ENCODE measurements at places on chromosomes 6 and 20.
A peak's percentile ranks its signal among the peaks of the same experiment; 100 is the strongest.

DNA sequence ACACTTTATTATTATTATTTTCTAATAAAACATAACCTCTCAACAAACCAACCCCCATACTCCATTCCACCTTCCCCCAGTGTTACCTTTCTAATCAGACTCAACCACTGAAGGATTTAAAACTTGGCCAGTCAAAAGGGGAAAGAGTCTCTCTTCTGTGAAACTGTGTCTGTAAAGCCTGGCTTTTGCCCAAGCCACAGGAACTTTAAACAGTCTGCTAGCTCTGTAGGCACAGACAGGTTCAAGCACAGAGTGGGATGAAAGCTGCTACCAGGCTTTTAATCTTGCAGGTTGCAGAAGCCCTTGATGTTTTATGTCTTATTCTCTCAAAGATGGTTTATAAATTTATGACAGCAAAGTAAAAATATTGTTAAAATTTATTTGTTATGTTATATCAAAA is 585.7 kb downstream of the TENT5A start:
- no peak for DNase-seq
- H3K27ac ChIP-seq, result no peak overlapping the region
- H3K4me3 ChIP-seq, result no peak overlapping the region
- H3K4me1 ChIP-seq, result no peaks in the 10 kb centered on the region
- H3K36me3 ChIP-seq, result no peaks in the 10 kb centered on the region

GRCh38 chr20:41259309-41259708 is 58.2 kb downstream of the ZHX3 start:
- DNase-seq, result no peak
- no peak overlapping the region for H3K4me3 ChIP-seq
- H3K4me1 ChIP-seq, result no peaks in the 10 kb centered on the region
- no peaks in the 10 kb centered on the region for H3K27me3 ChIP-seq

DNA sequence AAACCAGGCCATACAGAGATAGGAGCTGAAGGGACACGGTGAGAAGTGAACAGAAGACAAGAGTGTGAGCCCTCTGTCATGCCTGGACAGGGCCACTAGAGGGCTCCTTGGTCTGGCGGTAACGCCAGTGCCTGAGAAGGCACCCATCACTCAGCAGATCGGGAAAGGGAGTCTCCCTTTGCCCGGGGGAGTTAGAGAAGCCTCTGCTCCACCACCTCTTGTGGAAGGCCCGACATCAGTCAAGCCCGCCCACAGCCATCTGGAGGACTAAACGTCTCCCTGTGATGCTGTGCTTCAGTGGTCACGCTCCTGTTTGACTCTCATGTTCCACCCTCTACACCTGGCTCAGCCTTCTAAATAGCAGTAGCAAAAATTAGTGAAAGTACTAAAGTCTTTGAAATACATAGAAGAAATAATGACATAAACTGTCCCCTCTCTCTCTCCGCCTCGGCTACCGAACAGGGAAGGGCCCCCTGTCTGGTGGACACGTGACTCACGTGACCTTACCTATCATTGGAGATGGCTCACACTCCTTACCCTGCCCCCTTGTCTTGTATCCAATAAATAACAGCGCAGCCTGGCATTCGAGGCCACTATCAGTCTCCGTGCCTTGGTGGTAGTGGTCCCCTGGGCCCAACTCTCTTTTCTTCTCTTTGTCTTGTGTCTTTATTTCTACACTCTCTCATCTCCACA is 66.7 kb downstream of the RPP21 start:
- no peak overlapping the region for H3K4me3 ChIP-seq
- H3K36me3 ChIP-seq, result no peaks in the 10 kb centered on the region
- no peak for DNase-seq
- H3K27ac ChIP-seq, result no peak overlapping the region
- H3K4me1 ChIP-seq, result no peaks in the 10 kb centered on the region

GRCh38 chr20:1435337-1435699 is 31.3 kb downstream of the NSFL1C start:
- no peaks in the 10 kb centered on the region for H3K36me3 ChIP-seq
- no peak for DNase-seq
- H3K27me3 ChIP-seq, result no peaks in the 10 kb centered on the region
- H3K27ac ChIP-seq, result no peak overlapping the region
- H3K4me1 ChIP-seq, result peaks cover 11% of the 10 kb centered on the region

- H3K4me3 ChIP-seq, result peak overlapping the region; percentile 90
- H3K4me1 ChIP-seq, result no peaks in the 10 kb centered on the region
- H3K36me3 ChIP-seq, result no peaks in the 10 kb centered on the region
- no peaks in the 10 kb centered on the region for H3K27me3 ChIP-seq
- H3K27ac ChIP-seq, result peak overlapping the region; percentile 82
- no peak for DNase-seq
These were observed 801 bp downstream of the FBXL4 start for GRCh38 chr6:98946879-98947410.

- H3K27me3 ChIP-seq, result no peaks in the 10 kb centered on the region
- DNase-seq, result no peak
- H3K36me3 ChIP-seq, result no peaks in the 10 kb centered on the region
- H3K4me3 ChIP-seq, result no peak overlapping the region
- H3K27ac ChIP-seq, result no peak overlapping the region
These were observed 28.3 kb downstream of the SLC2A4RG start for GRCh38 chr20:63767886-63768285.

DNA sequence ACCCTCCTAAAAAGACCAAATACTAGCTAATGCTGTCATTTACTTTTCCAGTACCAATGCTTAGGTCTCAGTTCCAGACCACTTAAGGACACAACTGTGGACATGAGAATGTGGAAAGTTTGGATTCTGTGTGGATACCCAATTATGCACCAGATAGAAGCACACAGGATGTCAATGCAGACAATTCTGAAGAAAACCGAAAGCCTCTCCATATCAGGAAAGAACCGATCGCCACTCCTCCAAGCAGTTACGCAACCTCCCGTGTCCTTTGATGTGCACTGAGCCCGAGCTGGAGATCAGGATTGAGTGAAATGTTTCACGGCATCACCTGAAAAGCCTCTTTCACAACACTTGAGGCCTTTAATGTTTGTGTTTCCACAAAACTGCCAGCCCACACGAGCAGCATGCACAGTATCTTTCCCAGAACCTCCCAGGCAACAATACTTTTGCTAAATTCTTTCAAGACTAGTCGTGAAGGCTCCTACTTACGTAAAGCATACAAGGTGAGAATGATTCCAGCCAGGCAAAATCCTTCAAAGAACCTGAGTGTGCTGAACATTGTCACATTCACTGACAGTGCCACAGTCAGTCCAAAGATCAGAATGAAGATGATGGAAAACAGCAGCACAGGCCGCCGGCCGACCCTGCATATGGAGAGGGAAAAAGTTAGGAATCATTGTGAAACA is 47.0 kb downstream of the SLC22A23 start:
- H3K27ac ChIP-seq, result no peak overlapping the region
- H3K36me3 ChIP-seq, result no peaks in the 10 kb centered on the region
- peaks cover 6% of the 10 kb centered on the region for H3K4me1 ChIP-seq
- no peaks in the 10 kb centered on the region for H3K27me3 ChIP-seq

DNA sequence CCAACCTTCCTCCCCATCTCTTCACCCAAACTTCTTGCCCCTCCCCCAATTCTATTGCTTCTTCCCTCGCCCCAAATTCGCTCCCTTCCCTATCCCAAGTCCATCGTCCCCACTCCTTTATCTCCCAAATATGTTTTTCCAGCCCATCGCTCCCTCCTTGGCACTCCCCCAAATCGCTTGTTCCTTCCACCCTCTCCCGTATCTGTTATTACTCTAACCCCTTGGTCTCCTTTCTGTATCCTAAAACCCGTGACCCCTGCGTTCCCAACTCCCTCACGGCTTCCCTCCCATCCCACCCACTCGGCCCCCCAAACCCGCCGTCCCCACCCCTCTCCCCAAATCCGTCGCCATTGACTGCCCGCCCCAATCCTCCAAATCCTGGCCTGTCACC is 584 bp downstream of the MTCH1 start:
- H3K27me3 ChIP-seq, result no peaks in the 10 kb centered on the region
- no peak for DNase-seq
- peaks cover 2% of the 10 kb centered on the region for H3K36me3 ChIP-seq
- H3K4me1 ChIP-seq, result peaks cover 9% of the 10 kb centered on the region
- H3K27ac ChIP-seq, result peak overlapping the region; percentile 90
- H3K4me3 ChIP-seq, result peak overlapping the region; percentile 93

DNA sequence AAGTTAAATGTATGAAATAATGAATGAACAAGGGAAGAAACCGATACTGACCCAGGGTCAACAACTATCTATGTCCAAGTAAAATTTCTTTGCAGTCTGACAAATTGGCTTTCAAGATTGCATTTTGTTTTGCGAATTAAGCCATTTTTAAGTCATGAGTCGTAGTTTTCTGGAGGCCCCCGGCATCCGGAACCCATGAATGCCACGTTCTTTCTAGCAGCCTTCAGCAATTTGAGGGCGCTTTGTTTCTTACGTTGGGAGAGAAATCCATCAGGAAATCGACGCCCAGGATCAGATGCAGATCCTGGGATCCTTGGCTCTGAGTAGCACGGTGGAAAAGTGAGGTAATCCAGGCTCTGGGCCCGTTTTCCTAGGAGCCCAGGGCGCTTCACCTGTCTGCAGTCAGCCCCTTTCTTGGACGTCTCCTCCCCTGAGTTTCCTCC is 309 bp upstream of the ABRACL start:
- peak overlapping the region; percentile 88 for H3K27ac ChIP-seq
- peaks cover 2% of the 10 kb centered on the region for H3K36me3 ChIP-seq

DNA sequence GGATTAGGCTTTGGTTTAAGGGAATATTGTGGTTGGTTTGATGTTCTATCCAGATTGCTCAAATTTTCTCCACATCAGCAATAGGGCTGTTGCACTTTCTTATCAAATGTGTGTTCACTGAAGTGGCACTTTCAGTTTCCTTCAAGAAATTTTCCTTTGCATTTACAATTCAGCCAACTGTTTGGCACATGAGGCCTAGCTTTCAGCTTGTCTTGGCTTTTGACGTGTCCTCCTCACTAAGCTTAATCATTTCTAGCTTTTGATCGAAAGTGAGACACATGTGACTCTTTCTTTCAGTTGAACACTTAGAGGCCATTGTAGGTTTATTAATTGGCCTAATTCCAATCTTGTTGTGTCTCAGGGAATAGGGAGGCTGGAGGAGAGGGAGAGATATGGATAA is 104.8 kb downstream of the FLRT3 start:
- H3K27ac ChIP-seq, result no peak overlapping the region
- no peaks in the 10 kb centered on the region for H3K36me3 ChIP-seq
- H3K27me3 ChIP-seq, result no peaks in the 10 kb centered on the region
- H3K4me3 ChIP-seq, result no peak overlapping the region

DNA sequence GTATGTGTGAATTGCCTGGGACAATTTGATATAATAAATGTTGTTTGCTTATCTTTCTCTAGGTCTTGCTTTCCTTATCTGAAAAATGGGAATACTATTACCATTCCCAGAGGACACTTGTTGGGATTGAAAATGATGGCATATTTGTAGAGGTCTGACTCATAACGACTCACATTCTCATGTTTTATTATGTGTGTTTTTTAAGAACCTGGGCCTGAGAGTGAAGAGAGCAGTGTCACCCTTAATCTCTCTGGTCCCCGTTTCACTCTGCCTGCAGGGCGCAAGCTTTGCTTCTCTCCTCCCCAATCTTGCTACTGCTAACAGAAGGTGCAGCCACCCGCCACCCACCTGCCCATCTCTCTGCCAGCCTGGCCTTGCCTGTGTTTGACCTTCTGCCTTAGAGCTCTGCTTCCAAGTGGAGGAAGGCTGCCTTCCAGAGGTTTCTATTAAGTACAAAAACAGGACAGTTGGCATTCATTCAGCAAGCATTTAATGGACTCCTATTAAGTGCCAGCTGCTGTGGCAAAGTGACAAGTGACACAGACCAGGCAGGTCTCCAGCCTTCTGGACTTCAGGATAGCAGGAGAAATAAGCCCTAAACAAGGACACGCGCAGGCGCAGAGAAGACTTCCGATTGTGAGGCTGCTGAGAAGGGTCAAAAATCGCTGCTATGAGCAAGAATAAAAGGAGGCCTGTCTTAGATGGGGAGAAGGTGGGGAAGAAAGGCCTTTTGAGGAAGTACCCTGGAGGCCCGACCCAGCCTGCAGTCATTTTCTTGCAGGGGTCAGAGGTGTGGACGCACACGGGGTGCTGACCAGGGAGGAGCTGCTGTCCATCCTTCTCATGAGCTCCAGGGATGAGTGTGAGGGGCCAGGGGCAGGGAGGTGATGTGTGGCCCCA is 112.5 kb downstream of the JPH2 start:
- DNase-seq, result no peak
- H3K4me1 ChIP-seq, result peaks cover 8% of the 10 kb centered on the region
- H3K4me3 ChIP-seq, result no peak overlapping the region
- H3K27me3 ChIP-seq, result no peaks in the 10 kb centered on the region
- no peak overlapping the region for H3K27ac ChIP-seq

- peaks cover 47% of the 10 kb centered on the region for H3K4me1 ChIP-seq
- H3K4me3 ChIP-seq, result no peak overlapping the region
- H3K27me3 ChIP-seq, result no peaks in the 10 kb centered on the region
These were observed 71.0 kb downstream of the SSR1 start for GRCh38 chr6:7241709-7242645.

GRCh38 chr6:15475261-15475660 is 187.6 kb downstream of the DTNBP1 start:
- no peak for DNase-seq
- H3K27ac ChIP-seq, result no peak overlapping the region
- no peak overlapping the region for H3K4me3 ChIP-seq
- H3K27me3 ChIP-seq, result no peaks in the 10 kb centered on the region
- H3K36me3 ChIP-seq, result peaks cover 22% of the 10 kb centered on the region

DNA sequence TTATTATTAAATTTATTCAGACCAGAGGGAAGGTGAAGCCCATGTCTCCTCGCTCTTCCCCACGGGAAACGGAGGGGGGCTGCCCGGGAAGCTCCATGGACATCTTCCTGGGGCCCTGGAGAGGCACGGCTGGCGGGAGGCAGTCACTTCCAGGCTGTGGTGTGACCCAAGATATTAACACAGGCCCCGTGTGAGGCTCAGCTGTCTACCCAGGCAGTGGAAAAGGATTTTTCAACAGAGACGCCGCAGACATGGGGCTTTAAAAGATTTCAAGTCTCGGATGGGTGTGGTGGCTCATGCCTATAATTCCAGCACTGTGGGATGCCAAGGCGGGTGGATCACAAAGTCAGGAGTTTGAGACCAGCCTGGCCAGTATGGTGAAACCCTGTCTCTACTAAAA is 117.9 kb downstream of the ERMARD start:
- no peaks in the 10 kb centered on the region for H3K27me3 ChIP-seq
- H3K36me3 ChIP-seq, result no peaks in the 10 kb centered on the region
- no peak overlapping the region for H3K27ac ChIP-seq
- H3K4me3 ChIP-seq, result no peak overlapping the region
- H3K4me1 ChIP-seq, result no peaks in the 10 kb centered on the region

DNA sequence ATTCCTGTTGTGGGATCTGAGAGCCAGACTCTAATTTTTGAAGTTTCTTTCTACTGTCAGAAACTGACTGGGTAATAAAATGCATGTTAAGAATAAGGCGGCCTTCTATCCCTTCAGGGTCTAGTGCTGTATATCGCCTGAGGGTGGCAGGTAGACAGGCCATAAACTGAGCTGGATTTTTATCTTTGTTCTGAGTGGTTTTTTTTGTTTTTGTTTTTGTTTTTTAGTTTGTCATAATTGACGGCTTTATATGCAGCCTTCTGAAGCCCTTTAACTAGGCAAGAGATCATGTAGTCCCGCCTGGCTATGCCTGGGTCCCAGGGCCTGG is 747.7 kb upstream of the ADGRB3 start:
- H3K27me3 ChIP-seq, result no peaks in the 10 kb centered on the region
- H3K36me3 ChIP-seq, result no peaks in the 10 kb centered on the region
- no peaks in the 10 kb centered on the region for H3K4me1 ChIP-seq
- H3K4me3 ChIP-seq, result no peak overlapping the region

- peaks cover 51% of the 10 kb centered on the region for H3K27me3 ChIP-seq
- H3K36me3 ChIP-seq, result no peaks in the 10 kb centered on the region
- peaks cover 4% of the 10 kb centered on the region for H3K4me1 ChIP-seq
- no peak for DNase-seq
These were observed 40.5 kb upstream of the OSTM1 start for GRCh38 chr6:108114841-108115597.

- H3K27ac ChIP-seq, result no peak overlapping the region
- DNase-seq, result no peak
- H3K36me3 ChIP-seq, result no peaks in the 10 kb centered on the region
- no peaks in the 10 kb centered on the region for H3K27me3 ChIP-seq
- no peak overlapping the region for H3K4me3 ChIP-seq
These were observed 9.9 kb upstream of the FAM50B start for GRCh38 chr6:3838992-3839867.

All from GM12878 (cell line).